CD4-positive, alpha-beta T cell treated with Interferon gamma for 1 hour (primary cell): ENCODE measurements at places on chromosomes 5 and 9.

- no peak for DNase-seq
Measured at GRCh38 chr5:19605846-19606407, 382.1 kb downstream of the CDH18 start.

- DNase-seq, result no peak
Measured at GRCh38 chr9:24572406-24572805, 26.7 kb upstream of the IZUMO3 start.

DNA sequence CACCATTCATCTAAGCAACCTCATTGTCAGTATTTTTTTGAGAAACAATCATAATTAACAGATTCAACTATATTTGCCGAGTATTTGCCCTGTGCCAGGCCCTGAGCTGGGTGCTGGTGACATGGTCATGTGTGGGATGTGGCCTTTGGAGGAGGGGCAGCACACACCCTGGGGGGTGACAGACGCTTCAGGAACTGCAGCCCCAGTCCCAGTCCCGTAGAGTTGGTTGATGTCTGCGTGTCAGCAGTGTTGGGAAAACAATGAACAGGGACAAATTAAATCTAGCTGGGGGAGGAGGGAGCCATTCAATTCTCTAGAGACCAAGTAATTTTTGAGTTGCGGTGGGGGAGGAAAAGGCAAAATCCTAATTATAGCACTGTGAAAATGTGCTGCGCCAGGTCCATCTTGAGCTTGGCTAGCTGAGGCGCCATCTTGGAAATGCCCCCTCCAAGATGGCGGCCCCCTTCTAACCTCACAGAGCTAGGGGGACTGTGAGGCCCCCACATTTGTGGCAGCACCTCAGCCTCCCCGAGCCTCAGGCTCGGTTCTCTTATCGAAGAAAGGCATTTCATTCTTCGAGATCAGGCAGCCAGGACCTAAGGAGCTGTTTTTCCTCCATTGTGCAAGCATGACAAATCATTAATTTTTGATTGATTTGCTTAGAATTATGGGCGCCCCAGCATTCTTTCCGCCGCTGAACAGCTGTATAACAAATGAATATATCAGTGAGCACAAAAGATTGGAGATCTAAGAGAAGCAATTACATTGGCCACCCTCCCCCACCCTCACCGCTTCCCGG, 87.8 kb downstream of the ZNF618 start:
- no peak for DNase-seq

GRCh38 chr5:132422720-132423437, 53.4 kb downstream of the SLC22A5 start:
- DNase-seq, result peak; percentile 70

GRCh38 chr5:124599028-124599973, 147.1 kb downstream of the ZNF608 start:
- peak; percentile 16 for DNase-seq

- DNase-seq, result no peak
Measured at GRCh38 chr9:136197084-136197875, 7.6 kb downstream of the LHX3 start.

DNA sequence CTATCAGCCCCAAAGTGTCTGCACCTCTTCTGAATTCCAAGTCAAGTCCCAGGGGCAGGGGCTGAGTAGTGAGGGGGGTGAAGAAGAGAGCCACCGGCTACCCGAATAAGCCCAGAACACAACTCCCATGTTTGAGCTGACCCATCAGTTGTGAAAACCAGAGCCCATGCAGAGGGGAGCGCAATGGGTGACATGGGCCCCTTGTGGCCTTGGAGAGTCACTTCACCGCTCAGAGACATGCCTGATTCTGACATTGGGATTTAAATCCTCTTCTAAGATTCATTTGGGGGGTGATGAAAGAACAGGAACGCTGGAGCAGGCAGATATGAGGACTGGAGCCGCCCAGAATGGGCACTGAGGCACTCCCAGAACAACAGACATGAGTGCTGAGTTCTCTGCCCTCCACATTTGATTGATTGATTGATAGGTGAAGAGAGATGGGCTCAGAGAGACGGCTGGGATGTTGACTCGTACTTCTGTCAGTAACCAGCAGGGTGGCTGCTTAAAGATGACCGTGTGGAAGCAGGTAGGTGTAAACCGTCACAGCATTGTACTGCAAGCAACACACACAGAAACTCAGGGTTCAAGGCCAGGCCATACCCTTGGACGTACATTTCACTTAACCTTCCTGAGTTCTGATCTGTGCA, 74.3 kb downstream of the GPR21 start:
- no peak for DNase-seq

DNA sequence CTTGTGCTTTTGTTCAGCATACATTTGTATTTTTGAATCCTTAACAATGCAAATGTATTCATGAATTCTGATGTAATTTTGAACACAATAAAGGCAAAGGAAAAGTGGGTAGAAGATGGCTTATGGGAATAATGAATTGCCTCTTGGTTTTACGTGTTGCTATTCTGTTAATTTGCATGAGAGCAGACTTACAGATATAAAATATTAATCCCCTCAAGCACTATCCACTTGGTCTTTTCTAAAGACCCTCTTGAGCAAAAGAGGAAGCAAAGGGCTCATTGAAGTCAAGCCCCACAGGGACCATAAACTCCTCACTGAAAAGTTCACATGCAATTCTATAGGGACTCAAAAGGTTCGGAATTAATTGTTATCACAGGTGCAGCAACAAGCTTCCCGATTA, 51.9 kb downstream of the OSTF1 start:
- no peak for DNase-seq

- no peak for DNase-seq
Measured at GRCh38 chr9:110254500-110254899, 1.8 kb downstream of the TXN start.

DNA sequence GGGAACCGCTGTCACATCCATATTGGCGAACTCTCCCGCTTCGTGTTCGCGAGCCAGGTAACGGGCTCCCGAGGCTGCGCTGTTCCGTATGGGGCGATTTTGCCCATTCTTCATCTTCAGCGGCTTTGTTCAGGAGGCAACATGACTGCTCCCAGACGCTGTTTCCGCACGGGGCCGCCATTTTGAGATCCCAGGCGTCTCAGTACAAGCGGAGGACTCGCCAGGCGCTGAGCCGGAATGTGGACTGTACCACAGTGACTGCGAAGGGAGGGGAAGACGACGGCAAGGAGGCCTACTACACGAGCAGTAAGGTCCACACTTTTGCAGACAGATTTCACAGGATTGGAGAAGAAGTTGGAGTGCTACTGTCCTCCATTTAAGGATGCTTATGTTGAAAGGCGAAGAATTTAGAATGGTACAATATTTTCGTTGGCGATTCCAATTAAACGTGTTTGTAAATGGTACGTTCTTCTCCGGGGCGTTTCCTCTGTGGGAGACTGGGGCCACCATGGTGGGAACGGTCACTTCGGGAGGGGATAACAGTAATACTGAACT, 41.6 kb upstream of the ZNF300 start:
- DNase-seq, result no peak

DNA sequence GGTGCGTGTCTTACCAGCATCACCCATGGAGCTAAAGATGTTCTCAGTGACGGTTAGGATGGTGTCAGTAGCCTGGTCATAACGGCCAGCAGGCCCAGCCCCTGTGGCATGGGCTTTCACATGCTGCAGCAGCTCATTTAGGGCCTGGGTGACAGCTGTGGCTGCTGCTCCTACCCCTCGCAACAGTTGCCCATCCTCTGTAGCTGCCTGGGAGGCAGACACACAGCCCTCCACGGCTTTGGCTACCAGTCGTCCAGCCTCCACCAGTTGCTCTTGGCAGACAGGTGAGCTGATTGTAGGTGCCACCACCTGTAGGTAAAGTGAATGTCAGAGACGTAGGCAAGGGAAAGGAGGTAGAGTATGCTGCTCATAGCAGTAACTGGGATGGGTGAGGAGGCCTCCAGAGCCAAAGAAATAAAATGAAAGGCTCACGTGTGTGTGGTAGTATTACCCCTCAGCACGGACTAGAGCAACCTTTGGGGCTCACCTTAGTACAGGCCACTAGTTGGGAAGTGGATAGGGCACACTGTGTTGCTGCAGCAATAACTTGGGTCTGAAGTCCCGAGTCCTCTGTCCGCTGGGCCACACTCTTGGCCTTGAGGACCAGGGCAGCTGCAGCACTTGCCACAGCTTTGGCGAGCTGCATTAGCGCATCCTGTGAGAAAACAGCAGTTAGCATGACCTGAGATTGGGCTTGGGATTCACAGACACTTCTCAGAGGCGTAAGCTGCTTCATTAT, 14.7 kb downstream of the TLN1 start:
- no peak for DNase-seq

DNA sequence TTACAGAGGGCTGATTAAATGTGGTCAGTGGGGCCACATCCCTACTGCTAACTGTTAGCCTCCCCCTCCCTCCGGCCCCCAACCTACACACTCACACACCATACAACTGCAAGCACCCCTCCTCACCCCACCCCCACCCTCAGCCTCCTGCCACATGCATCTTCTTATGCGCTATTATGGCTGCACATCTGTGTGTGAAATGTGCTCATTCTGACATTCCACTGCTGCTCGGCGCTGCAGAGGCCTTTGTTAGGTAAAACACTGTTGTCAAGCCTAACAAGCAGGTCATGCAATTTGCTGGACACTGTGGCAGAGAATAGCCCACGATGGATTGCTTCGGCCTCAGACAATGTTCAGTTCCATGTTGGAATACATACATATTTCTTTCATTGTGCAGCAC, 173.6 kb downstream of the NR2F1-AS1 start:
- DNase-seq, result no peak

- peak; percentile 88 for DNase-seq
Measured at GRCh38 chr5:6632888-6633468, at the start of the genes NSUN2 and SRD5A1. Gene NSUN2 (minus strand): TSS chr5:6633044. CDS start chr5:6632979, 65 bp downstream. Gene SRD5A1 (plus strand): TSS chr5:6633440. CDS start chr5:6633577, 137 bp downstream.

GRCh38 chr9:135065804-135066203, 21.7 kb upstream of the OLFM1 start:
- DNase-seq, result no peak

GRCh38 chr5:131942016-131942415, 3.4 kb downstream of the MEIKIN start:
- no peak for DNase-seq

- no peak for DNase-seq
Measured at GRCh38 chr9:133153227-133154096, 10.3 kb downstream of the GBGT1 start.
